RKO (cell line): ENCODE measurements at places on chromosomes 2 and 18.
A peak's percentile ranks its signal among the peaks of the same experiment; 100 is the strongest.

DNA sequence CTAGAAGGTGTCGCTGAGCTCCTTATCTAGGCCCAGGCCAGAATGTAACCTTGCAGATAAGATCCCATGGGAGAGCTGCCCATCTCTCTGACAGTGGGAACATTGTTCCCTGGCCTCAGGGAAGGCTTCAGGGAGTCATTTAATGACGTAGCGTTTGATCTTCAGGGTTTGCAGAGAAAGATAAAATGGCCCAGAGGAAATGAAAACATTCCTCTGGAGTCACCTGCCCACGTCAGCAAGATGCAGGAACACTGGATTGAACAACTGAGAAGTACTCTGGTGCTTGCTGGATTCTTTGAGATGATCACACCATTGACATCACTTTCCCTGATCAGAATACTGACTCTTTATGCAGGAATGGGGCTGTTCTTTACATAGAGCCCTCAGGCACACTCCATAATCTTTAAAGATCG is 51.6 kb downstream of the MAPK4 start:
- no peak for DNase-seq

GRCh38 chr2:130744287-130745117 is 10.8 kb upstream of the AMER3 start:
- DNase-seq = no peak

DNA sequence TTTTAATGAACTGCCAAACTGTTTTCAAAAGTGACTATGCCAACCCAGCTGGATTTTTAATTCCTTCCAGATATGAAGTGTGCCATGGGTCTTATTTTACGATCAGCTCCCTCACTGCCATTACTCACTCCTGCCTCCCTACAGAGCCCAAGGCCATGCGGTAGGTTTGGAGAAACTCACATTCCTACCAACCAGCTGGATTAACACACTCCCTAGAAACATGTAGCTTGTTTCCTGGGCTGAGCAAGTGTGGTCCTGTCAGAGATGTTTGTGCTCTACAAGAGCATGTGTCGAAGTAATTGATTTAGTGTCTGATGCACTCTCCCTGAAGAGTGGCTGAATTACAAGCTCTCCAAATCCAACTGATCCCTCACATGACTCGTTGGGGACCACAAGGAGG is 82.5 kb downstream of the SPP2 start:
- DNase-seq = no peak

DNA sequence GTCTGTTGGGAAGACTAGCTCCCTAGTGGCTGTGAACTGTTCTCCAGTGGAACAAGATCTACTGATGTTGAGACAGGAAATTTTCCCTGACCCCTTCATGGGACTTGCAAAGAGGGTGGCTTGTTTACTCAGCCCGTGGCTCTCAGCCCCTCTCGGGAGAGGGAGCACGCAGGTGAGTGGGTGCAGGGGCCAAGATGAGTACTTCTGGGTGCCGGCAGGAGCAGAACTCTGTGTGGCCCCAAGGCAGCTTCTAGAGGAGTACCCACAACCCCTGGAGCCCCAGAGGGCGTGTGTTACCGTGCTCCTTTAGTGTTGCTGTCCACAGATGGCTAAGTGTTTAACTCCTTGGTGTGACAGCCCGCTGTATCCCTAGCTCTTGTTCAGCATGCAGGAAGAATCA is 68.2 kb upstream of the CNGA3 start:
- DNase-seq = no peak

- DNase-seq = no peak
These were observed at the start of gene CELF4 for GRCh38 chr18:37565101-37565976. Gene CELF4, minus strand, starts transcription at chr18:37565798.

DNA sequence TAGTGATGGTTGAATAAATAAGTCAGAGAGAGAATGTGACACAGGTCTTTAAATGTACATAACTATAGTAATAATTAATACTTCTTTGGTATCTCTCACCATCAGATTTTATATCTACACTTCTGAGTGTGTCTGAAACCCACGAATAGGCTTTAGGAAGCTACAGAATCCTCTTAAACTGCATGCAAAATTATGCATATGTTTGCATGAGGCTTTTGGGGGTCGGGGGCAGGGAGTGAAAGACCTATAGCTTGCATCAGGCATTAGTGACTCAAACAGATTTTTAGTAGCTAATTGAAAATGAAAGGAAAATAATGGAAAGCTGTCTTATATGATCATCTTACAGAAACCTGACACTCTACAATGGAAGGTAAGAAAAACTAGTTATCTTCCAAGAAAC is 14.9 kb downstream of the LRPPRC start:
- no peak for DNase-seq

DNA sequence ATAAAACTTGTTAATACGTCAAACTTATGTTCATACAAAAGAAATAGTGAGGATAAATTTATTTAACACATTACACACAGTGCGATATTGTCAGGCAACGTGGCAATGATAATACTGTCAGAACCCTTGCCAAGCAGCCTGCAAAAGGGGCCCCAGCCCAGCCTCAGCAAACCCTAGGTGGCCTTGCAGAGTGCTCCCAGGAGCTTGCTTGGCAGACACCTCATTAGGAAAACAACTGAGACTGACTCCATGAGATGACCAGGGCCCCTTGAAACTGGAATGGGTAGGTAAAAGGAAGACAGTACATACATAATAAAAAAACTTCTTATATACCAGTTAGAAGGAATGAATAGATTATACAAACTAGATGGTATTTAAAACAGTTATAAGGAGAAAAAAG is 136.6 kb upstream of the EPC2 start:
- DNase-seq = no peak

GRCh38 chr2:871926-872680 is 78.5 kb upstream of the SNTG2 start:
- no peak for DNase-seq

DNA sequence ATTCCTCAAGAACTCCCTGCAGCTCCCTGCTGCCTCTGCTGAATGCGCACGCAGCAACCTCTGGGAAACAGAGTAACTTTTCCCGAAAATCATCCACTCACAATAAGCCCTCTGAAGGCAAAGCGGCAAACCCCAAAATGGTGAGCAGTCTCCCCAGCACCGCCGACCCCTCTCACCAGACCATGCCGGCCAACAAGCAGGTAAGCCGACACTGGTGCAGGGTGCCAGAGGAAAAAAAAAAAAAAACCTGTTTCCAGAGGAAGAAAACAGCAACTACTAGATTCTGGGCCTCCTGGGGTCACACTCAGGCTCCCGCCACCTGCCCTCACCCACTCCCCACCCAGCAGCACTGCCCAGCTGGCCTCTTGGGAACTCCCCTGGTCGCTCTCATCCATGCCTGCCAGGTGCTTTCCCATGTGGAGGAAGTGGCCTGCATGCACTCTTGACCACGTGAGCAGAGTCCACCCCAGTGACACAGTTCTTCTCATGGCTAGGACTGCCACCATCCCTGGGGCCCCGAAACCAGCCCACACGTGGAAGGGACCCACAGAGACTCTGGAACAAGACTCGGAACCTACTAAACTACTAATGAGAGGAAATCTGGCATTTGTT is 36.9 kb downstream of the KCTD18 start:
- no peak for DNase-seq

GRCh38 chr2:66436581-66437001 is 1.7 kb downstream of the MEIS1 start:
- DNase-seq = no peak

- DNase-seq = no peak
These were observed 107.3 kb upstream of the ANKRD30BL start for GRCh38 chr2:132268977-132269523.

DNA sequence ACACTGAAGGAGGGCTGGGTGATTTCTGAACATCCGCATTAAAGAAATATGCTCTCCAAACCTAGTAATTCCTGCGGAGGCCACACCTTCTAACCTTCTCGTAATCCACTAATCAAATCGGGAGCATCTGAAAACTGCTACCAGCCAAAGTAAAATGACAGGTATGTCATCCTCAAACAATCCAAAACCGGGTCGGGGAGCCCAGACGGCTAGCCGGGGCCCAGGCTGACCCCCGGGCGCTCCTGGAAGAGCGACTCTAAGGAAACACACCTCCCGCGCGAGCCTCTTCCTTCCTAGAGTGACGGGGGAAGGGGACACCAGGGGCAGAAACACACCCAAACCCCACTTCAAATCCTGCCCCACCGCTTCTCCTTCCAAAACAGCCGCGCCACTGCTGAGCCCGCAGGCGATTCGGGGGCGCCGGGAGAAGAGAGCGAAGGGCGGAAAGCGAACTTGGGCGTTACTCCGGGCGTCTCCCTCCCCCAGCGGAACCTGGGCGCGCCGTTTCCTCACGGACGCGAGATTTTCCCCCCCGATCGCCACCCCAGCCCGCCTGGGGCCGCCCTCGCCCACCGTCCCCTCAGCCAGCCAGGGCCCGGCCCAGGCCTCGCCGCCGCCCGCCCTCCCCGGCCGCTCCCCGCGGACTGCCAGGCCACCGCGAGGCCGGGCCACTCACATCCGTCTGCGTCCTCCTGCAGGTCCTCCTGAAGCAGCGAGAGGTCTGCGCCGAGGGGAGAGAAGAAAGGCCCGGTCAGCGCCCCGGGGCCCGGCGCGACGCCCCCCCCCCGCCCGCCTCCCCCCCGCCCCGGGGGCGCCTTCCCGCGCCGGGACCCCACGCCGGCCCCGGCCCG is 584 bp downstream of the PPP4R1 start:
- DNase-seq = peak; percentile 56

GRCh38 chr2:134119713-134120405 is 134.0 kb upstream of the MGAT5 start:
- peak; percentile 92 for DNase-seq

- DNase-seq = no peak
These were observed 1.7 kb downstream of the EPHA4 start for GRCh38 chr2:221570321-221570935.

GRCh38 chr18:48975817-48976649 is 25.3 kb upstream of the SMAD7 start:
- peak; percentile 64 for DNase-seq

GRCh38 chr2:8215982-8216381 is 465.9 kb upstream of the ID2 start:
- no peak for DNase-seq

GRCh38 chr2:154402213-154402612 is 296.3 kb upstream of the KCNJ3 start:
- DNase-seq = peak; percentile 78

DNA sequence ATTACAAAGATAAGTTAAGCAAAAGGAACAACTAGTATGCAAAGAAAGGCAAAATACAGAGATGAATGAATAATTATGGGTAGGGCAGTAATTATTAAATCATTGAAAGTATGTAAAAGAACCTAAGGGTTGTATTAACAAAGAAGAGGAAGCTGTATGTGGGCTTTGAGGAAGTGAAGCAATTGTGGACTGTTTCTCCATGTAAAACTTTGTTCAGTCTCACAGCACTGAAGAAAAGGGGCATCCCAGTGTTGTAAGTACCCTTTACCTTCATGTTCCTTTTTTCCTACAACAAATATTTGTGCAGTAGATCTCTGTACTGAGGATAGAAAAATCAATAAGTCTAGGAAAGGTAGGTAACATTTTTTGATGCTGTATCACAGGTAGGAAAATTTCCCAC is 388.7 kb upstream of the NRP2 start:
- DNase-seq = no peak

DNA sequence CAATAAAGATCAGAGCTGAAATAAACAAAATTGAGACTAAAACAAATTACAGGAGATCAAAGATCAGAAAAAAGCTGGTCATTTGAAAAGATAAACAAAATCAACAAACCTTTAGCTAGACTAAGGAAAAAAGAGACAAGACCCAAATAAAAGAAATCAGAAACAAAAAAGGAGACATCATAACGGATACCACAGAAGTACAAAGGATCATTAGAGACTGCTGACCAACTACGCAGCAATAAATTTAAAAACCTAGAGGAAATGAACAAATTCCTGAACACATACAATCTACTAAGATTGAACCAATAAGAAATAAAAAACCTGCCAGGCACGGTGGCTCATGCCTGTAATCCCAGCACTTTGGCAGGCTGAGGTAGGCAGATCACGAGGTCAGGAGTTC is 33.7 kb downstream of the USP34 start:
- DNase-seq = no peak

- no peak for DNase-seq
These were observed 50.4 kb downstream of the SLC4A1AP start for GRCh38 chr2:27714053-27714452.

GRCh38 chr2:142938240-142938639 is 60.8 kb downstream of the KYNU start:
- no peak for DNase-seq

DNA sequence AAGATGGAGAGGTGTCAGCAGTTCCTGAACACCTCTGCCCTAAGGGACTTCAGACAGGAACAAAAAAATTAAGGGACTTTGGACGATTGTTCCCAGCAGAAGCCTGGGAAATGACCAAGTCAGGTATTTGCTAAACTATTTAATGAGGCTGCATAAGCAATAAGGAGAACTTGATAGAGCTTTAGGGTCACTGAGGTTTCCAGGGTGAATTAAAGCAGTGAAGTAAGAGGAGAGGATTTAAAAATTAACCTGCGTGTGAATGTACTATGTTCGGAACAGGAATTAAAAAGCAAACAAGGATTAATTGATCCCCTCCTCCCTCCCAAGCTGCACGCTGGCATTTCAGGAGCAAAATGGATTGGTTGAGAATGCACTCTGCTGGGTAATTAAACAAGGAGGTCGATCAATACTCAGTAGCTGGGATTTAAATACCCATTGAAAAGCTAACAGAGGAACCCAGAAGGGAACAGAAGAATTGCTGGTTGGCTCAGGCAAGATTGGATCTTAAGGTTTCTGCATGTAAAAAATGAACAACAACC is 157.2 kb downstream of the RNF152 start:
- no peak for DNase-seq

DNA sequence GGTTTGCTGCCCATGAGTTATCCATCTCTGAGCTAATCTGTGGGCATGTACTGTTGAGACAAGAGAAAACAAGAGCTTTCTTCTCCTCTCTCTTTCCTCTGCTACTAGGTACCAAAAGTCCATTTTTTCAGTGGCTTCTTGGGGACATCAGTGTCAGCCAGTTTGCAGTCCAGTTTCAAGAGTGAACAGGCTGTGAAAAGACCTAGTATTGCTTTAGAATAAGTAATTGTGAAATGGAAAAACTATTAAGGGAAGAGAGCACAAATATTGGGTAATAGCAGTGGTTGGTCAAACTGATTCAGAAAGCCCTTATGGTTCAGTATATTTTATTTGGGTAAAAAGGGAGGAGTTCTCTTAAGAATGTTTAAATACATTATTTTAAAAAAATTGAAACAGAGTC is 33.0 kb upstream of the MEP1B start:
- DNase-seq = no peak

DNA sequence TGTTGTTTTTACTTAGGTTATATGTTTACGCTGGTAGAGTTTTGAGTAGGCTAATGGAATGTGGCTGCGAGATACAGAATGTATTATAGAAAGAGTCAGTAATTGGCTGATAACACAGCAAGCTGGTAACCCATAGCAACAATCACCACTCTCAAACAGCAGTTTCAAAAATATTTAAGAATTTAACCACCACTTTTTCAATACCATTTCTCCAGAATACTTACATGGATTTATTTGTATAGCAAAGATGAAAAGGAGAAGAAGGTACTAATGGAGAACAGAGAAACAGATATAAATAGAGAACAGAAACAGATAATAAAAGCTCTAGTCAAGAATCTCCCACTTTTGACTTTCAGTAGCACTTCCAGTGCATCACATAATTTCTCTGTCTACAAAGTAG is 188.3 kb upstream of the SLC39A10 start:
- DNase-seq = no peak

- DNase-seq = no peak
These were observed 96.2 kb downstream of the GLI2 start for GRCh38 chr2:120831891-120832290.

GRCh38 chr2:168378960-168379669 is 77.0 kb upstream of the CERS6 start:
- DNase-seq = no peak
